ENCODE measurements at places on chromosomes 5 and 9.

DNA sequence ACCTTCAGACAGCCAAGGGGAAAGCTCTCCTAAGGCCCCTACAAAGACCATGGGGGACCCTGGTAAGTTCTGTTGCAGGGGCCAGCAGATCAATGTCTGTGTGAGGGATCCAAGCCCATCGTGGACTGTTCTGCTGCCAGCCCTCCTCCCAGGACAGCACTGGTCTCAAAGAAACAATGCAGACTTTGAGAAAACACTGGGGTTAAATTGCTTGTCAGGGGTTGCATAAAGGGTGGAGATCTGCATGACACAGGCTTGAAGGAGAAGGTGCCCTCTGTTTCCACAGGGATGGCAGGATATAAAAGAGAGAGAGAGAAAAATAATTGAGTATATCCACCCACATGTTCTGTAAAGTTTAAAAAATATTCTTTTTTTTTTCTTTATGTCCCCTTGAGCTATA lies 157.6 kb upstream of the TBC1D2 start:
- no peak for DNase-seq

GRCh38 chr9:38048316-38048969 lies 20.6 kb downstream of the SHB start:
- no peak for DNase-seq

GRCh38 chr5:142320430-142320738 lies 4.4 kb downstream of the SPRY4 start:
- no peak for DNase-seq

- no peak for DNase-seq
Observed at GRCh38 chr9:85653153-85653552, 88.6 kb downstream of the AGTPBP1 start.

DNA sequence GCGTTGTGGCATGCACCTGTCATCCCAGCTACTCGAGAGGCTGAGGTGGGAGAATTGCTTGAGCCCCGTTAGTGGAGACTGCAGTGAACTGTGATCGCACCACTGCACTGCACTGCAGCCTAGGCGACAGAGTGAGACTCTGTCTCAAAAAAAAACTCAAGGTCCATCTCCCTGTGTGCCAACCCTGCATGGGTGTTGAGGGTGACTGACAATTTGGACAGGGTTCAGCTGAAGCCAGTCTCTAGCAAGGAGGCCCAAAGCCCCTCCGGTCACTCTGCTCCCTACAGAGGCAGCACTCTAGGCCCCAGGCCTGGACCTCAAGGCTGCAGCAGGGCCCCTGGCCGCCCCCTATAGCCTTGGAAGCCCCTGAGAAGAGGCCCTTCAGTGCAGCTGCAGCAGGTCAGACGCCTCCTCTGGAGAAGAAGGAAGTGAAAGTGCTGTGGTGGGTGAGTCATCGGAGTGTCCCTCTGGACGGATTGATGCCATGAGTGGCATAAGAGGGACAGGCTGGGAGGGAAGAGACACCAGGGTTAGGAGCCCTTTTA lies 39.2 kb upstream of the NEK6 start:
- DNase-seq, result no peak
